Epithelial cell of proximal tubule (primary cell): ENCODE measurements at places on chromosomes 12 and 14.
A peak's percentile ranks its signal among the peaks of the same experiment; 100 is the strongest.

DNA sequence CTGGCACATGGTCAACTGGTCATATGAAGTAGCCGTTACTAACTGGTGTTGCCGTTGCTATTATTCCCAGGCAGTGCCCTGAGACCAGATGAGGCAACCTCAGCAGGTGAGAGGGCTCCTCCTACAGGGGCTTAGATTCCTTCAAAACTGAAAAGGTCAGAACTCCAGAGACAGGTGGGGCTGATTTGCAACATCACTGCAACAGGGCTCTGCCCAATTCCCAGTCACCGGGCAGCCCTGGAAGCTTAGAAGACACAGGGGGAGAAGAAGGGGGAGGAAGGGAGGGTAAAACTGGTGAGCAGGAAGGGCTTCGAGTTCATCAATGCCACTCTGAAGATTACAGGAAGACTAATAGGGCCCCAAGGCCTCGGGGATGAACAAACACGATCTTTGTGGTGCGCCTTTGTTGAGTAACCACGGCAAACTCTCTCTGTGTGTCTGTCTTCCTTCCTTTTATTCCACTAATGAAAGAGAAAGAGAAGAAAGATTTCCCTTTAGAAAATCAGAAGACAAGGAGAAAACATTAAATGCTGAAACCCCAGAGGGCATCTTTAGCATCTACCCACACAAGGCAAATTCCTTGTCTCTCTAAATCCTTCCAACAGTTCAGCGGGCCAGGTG lies 749.1 kb upstream of the TBX3 start:
- no peak for DNase-seq

DNA sequence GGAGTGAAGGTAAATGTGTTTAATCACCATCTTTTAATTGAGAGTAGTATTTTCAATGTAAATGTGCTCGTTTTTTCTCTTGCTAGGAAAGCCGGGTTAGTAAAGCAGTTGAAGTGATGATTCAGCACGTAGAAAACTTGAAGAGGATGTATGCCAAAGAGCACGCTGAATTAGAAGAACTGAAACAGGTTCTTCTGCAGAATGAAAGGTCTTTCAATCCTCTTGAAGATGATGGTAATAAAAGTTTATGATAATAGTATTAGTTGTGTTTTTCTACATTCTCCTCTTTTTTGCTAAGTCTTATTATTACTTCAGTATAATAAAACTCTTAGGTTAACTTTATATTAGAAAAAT lies 93.9 kb downstream of the DNAI7 start:
- no peak for DNase-seq

GRCh38 chr14:59116984-59117415 lies 71.5 kb upstream of the DAAM1 start:
- DNase-seq, result no peak

GRCh38 chr12:51759175-51759574 lies 89.3 kb downstream of the FIGNL2 start:
- no peak for DNase-seq

- no peak for DNase-seq
Observed at GRCh38 chr14:58177125-58177524, 22.8 kb upstream of the ACTR10 start.

DNA sequence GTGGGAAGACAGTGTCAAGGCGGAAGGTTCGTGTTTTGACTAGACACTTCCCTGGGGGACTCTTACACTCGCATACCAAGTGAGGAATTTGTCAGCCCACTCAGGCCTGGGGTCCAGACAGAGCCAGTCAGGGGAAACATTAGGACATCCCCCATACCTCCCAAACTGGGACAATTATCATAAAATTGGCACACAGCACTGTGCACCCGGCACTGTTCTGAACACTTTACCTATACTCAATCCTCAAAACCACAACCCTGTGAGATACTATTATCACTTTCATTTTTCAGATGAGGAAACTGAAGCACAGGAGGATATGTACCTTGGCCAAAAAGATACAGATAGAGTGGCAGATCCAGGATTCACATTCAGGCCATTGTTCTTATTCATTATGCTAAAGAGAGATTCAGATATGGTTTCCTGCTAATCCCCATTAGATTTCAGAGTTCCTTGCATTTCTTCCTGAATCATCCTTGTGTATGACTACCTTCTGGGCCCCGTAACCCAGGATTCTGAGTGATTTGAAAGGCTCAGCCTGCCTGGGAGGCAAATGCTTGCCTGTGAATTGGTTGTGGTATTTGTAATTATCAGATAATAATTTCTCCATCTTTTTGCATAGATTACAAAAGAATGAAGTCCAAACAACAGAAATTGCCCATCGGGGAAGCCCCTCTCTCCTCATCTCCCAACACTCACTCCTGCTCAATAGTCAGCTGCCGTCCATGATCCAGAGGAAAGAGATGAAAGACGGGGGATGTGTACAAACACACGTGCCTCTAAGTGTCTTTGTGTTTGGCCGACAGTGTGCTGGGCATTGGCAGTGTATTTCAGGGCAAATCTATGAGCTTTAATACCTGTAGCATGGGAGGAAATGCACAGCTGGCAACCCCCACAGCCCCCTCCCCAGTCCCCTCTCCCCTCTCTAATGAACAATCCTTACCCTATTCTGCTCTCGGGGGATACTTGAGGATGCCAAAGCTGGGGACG lies 4.6 kb downstream of the TAC3 start:
- DNase-seq, result no peak

DNA sequence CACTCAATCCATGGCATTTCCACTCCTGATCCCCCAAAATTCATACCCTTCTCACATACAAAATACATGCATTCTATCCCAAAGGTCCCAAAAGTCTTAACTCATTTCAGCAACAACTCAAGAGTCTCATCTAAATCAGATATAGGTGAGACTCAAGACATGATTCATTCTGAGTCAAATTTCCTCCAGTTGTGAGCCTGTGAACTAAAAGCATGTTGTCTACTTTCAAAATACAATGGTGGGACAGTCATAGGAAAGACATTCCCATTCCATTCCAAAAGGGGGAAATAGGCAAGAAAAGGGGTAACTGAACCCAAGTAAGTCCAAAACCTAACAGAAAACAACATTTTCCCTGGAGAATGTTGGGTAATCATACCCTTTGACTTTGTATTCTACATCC lies 103.3 kb downstream of the C12orf75 start:
- no peak for DNase-seq

DNA sequence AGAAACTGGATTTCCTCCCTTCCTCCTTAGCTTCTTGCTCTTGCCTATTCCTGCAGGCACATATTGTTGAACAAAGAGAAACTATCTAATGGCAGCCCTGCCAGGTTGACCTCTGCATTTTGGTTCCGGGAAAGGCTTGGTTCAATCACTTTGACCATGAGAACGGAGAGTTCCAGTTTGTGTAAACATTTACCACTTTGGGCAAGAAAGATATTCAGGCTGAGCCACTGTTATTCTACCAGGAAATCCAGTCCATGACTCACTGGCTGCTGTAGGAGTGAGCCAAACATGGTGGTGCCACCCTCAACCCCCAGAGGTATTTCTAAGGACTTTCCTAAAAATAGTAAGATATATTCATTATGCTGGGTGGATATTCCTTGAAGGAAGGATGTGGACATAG lies 242.2 kb upstream of the OR4E1 start:
- peak; percentile 72 for DNase-seq

DNA sequence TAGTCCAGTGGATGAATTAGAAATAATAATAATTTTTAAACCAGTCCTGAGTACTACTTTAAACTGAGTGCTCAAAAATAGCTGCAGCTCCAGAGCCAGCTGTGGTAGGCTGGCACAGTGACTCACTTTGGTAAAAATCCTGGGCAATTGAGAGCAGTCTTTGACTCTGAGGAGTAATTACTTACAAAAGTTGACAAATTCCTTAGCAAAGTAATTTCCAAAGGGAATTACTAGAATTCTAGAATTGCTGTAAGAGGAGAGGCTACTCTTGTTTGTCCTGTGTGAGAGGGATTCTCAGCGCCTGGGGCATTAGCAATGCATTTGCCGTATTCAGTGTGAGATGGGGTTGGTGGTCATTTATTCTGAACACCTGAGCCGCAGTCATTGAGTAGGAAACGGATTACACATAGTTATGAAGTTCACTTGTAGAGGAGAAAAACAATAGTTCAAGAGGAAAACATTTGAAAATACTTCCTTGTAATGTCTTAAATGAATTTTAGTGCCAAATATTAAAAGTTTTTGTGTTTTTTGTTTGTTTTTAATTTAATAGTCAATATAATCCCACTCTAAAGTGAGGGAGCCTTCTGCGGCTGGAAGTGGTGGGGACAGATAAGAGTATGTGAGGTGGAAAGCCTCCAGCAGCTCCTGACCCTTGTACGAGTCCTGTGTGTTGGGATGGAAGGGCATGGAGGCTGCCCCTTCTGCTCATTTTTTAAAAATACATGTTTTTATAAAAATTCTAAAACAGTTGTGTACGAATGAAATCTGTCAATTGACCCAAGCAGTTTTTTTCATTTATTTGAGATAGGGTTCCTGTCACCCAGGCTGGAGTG lies 41.9 kb downstream of the EID3 start:
- DNase-seq, result no peak

DNA sequence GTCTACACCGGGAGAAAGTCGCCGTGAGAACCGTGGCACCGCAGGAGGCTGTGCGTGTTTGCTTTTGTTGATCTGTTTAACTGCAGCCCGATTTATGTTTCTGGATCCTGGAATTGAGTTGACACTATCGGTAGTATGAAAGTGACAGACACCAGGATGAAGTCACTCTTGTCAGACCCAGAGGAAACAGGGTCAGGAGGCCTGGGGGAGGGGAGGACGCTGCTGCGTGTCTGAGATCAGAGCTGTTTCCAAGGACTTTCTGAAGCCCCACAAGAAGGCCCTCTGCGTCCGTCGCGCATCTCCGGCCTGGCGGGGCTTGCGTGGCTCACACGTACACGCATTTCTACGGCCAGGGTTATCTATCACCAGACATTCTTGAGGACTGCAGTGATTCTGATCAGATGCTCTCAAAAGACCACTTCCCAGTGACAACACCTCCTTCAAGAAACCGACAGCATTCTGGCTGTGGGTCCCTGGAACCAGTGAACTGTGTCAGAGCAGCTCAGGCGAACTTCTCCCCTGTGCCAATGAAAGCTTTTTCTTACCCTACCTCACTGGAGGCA lies 263.4 kb downstream of the ADGRD1 start:
- DNase-seq, result no peak

DNA sequence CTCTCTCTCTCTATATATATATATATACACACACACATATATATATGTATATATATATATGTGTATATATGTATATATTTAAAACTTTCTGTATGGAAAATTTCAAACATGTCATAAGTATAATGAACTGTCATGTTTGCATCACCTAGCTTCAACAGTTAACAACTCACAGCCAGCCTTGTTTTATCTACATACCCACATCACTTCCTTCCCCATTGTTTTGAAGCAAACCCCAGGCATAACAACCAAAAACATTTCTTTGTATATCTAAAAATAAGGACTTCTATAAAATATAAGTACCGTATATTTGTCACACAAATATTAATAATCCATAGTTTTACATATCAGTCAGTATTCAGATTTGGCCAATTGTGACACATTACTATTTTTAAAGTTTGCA lies 57.4 kb downstream of the PAPOLA start:
- DNase-seq, result no peak

GRCh38 chr14:87437158-87437557 lies 555.8 kb downstream of the GALC start:
- no peak for DNase-seq

GRCh38 chr14:20755037-20755436 lies 9.3 kb downstream of the EDDM3A start:
- DNase-seq, result no peak

GRCh38 chr12:49364989-49365388 lies 2.3 kb upstream of the SPATS2 start:
- no peak for DNase-seq

GRCh38 chr12:67450441-67450840 lies 181.3 kb downstream of the CAND1 start:
- DNase-seq, result no peak

- no peak for DNase-seq
Observed at GRCh38 chr12:6532927-6533652, 1.2 kb upstream of the GAPDH start.

- DNase-seq, result no peak
Observed at GRCh38 chr14:88300817-88301216, 22.3 kb downstream of the KCNK10 start.

- no peak for DNase-seq
Observed at GRCh38 chr12:52687497-52688385, 7.5 kb upstream of the KRT1 start.

DNA sequence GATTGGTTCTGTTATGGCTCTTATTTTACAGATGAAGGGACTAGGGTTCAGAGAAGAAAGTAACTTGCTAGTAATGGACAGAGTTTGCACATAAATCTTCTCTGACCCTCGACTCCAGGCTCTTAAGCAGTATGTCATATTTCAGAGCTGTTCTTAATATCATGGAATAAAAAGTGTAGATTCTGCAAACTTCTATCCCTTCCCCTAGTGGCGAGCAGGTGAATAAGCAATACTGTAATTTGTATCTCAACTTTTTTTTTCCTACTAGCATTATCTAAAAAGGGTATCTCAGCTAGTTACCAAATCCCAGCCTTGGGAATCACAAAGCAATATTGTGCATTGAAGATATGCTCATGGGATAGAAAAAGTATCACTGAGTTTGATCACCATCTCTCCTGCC lies 83.2 kb downstream of the ANO4 start:
- no peak for DNase-seq

DNA sequence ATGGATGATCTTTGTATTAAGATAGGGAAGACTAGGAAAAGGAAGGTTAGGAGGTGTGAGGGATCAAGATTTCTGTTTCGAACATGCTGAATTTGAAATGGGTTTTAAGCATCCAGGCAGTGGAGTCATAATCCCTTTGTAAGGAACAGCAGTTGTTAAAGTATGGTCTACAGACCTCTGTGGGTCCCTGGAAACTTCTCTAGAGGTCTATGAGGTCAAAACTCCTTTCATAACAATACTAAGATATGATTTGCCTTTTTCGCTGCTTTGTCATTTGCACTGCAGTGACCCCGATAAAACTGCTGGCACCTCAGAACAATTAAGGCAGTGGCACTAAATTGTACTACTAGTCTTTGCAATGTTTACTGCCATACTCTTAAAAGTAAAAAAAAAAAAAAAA lies 1.5 kb downstream of the RAD51AP1 start:
- DNase-seq, result no peak

- no peak for DNase-seq
Observed at GRCh38 chr14:36281309-36281708, 39.1 kb downstream of the MBIP start.

DNA sequence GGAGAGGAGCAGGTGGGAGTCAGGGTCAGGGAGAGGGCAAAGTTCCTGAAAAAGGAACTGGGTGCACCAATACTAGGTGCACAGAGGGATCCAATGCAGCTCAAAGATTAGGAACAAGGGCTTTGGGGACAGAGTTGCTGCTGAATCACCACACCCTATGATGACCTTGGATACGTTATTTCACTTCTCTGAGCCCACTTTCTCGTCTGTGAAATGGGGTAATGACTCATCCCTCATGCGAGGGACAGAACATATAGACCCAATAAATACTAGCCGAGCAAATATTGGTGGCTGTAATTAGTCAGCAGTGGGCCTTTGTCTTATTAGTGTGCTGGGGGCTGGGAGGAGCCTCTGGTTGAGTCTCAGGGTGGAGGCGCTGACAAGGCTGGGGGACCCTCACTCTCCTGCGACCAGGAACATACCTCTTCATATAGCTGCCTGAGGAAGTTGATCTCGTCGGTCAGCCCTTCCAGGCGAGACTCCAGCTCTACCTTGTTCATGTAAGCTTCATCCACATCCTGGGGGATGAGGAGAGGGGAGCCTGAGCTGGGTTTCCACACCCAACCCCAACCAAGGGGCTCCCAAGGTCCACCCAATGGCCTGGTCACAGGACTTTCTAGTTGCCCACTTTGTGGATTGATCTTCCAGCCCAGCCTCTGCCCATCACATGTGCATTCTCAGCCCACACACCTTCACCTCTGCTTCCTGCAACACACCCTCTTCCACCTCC lies 4.5 kb downstream of the KRT8 start:
- DNase-seq, result no peak

GRCh38 chr12:102816816-102817434 lies 100.1 kb downstream of the PAH start:
- no peak for DNase-seq
